Activated naive CD8-positive, alpha-beta T cell treated with anti-CD3 and anti-CD28 coated beads, Interleukin-2, amount 50 U/mL, for 16 hours (primary cell): ENCODE measurements at places on chromosomes 3 and 15.

DNA sequence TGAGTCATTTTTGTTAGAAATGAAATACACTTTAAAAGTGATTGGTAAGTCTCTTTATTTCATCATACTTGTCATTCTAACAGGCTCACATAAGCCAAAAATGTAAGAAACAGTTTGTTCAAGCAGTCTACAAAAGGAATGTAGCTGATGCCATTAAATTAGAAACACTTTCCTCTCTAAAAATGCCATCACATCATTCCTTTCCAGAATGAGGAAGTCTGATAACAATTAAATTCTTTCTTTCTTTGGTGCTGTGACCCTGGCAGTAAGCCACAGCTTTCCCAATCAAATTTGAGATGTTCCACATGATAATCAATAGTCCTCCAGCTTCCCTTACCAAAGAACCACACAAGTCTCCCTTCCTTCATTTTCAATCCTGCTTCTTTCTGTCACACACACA lies 9.4 kb upstream of the P2RY1 start:
- no peak for DNase-seq

GRCh38 chr3:123089611-123090331 lies 22.9 kb downstream of the PDIA5 start:
- no peak for DNase-seq

- no peak for DNase-seq
Measured at GRCh38 chr15:86743283-86743903, 663.7 kb downstream of the AGBL1 start.

DNA sequence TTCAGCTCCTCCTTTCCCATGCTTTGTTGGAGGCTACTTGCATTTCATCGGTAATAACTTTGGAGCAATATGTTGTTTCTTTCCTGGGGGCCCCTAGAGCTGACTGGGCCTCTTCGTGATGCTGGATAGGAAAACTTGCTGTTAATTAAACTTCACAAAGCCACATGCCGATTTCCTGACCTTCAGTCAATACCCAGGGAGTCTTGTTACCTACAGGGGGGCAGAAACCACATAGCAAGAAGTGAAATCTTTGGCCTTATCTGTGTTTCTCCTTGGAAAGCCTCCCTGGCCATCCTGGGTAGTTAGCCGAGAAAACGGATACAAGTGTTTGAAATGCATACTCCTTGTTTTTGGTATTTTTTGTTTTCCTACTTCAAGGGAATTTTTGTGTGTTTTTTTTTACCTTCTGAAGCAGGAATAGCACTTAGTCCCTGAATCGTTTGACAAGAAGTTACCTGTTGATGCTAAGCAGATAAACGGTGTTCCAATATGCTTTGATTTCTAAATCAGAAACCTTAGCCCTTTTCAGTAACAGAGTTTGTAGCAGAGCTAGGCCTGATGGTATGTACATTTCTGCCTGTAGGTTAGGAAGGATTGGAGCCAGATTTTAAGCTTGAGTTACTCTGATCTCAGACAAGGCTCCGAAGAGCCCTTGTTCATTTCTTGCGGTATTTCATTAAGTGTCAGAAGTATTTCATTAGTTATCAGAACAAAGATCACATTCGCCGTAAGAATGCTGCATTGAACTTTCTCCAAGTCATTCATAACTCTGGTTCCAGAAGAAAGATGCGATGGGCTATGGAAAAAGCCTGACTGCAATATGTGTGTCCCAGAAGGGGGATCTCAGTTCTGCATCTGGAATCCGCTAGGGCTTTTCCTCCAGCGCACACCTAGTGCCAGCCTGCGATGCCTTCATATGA lies 111.5 kb downstream of the THSD4 start:
- DNase-seq, result no peak

DNA sequence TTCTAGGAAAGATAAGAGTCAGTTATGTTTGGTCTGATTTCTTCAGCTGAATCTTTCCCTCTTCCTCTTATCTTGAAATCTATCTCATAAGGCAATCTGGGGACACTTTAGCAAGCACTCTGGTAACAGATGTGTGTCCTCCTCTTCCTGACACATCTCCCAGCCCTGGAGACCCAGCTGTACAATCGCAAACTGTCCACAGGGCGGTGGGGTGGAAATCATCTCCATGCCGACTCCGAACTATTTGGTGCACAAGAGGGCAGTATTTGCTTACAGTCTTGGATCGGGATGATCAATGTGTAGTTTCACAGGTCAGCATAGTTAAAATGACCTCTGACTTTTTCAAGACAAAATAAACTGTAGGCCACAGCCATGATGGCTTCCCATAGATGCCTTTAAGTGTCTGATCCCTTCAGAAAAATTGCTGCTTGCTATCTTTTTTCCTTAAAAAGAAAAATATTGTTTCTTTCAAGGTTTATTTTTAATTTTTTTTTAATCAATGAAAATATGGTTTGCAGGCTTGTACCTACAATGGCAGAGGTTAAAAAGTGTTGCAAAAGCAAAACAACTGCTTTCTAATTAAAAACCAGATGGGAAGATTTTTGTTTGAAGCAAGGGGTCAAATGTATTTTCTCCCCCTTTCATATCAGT lies 17.7 kb downstream of the EEFSEC start:
- DNase-seq, result no peak

DNA sequence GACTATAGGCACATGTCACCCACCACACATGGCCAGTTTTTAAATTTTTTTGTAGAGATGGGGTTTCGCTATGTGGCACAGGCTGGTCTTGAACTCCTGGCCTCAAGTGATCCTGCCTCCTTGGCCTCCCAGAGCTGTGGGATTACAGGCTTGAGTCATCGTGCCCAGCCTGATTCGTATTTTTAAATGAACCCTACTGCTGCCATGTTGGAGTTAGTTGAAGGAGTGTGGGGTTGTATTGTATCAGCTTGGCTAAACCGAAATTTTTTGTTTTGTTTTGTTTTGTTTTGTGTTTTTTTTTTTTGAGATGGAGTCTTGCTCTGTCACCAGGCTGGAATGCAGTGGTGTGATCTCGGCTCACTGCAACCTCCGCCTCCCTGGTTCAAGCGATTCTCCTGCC lies 11.8 kb upstream of the ZNF770 start:
- no peak for DNase-seq

GRCh38 chr3:111548092-111548491 lies 6.1 kb downstream of the CD96 start:
- no peak for DNase-seq

DNA sequence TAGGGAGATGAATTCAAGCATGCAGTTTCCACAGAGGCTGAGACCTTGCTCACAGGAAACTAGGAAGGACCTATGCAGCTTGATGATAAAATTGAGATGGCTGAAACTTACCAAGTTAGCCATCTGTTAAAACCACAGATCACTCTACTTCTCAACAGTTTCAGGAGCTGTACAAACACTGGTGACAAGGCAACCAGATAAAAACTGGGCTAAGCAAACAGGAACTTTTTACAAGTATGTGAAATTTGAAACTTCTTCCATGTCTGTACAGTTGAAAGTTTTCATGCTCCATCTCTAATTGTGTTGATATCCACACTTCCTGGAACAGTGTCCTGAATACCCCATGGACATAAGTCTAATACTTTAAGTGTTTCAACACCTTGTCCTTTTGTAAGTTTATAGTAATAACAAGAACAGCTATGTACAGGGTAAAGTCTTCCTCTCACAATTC lies 78.2 kb downstream of the FAIM start:
- DNase-seq, result no peak

DNA sequence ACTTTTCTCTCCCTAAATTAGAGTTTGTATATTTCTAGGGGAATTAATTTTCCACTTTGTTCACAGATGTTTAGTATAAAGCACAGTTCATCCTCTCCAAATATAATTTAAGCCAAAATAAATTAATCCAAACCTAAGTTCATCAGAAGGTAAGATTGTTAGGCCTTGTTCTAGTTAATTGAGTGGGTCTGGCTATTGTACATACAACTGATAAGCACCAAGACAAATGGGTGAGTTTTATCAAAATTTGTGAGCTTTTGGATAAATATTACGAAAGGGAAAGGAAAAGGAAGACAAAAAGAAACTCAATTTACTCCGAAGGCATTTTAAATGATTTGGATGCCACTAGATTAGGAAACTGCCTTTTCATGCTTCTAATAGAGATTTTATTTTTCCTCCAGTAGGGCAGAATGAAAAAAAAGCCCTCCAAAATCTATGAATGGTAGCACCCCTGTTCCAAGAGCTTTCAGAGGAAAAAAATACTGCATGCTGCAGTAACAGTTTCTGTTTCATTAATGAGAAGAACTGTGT lies 304.0 kb downstream of the ZNF385D start:
- no peak for DNase-seq

DNA sequence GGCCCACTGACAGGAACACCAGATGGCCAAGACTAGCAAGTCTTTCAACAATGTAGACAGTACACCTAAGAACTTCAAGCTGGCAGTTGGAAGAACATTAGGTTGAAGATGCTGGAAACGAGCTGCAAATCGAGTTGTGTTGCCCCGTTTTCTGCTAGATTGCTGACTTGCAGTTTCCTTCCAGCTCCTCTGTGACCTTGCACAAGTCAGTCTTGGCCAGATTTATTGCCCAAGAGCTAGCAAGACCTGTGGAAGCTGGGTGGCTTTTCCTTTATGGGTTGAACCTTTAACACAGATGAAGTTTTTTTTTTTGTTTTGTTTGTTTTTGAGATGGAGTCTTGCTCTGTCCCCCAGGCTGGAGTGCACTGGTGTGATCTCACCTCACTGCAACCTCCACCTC lies 2.9 kb upstream of the RBM6 start:
- DNase-seq, result no peak

GRCh38 chr3:16272588-16272987 lies 7.6 kb downstream of the OXNAD1 start:
- no peak for DNase-seq

DNA sequence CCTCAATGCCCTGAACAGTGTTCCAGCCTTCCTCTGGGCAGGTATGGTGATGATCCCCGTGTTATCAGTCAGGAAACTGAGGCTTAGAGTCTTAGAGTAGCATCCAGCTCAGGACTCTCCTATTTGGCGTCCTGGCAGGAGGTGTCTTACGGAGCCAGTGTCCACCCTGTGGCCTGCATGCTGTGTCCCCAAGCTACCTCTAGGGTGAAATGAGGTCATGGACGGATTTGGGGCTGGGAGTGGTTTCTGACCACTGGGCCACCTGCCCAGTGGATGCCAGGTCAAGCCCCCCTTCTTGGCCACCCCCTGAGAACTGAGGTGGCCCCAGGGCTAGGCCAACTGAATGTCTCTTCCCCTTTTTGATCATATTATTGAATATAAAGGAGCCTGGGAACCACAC lies 27.2 kb upstream of the SLC6A6 start:
- no peak for DNase-seq

DNA sequence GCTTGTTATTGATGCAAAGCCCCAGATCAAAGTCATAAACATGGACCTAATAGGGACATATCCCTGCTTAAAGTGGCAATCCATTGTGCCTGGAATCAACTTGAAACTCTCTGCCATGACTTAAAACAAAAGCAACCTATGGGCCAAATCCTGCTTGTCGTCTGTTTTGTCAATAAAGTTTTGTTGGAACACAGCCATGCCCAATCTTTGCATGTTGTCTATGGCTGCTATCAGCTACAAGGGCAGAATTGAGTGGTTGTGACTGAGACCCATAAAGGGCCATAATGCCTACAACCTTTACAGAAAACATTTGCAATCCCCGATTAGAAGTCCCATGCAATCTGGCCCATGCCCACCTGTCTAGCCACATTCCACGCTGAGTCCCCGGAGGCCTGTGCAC lies 235.4 kb downstream of the PLCL2 start:
- DNase-seq, result no peak

DNA sequence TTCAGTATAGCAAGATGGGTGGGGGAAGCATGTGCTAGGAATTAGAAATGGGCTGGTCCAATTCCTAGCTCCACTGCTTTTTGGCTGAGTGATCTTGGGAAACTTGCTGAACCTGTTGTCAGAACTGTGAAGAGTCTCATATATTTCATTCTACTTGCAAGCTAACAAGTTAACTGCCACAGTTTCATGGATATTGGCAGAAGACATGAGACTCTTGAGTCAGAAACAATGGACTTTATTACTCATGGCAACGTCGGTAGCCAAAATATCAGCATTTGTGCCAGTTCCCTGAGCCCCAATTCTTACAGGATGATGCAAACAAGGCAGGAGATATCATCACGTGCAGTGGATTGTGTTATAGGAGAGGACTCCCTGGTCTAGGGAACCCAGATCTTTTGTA lies 26.6 kb upstream of the PLAAT1 start:
- no peak for DNase-seq

DNA sequence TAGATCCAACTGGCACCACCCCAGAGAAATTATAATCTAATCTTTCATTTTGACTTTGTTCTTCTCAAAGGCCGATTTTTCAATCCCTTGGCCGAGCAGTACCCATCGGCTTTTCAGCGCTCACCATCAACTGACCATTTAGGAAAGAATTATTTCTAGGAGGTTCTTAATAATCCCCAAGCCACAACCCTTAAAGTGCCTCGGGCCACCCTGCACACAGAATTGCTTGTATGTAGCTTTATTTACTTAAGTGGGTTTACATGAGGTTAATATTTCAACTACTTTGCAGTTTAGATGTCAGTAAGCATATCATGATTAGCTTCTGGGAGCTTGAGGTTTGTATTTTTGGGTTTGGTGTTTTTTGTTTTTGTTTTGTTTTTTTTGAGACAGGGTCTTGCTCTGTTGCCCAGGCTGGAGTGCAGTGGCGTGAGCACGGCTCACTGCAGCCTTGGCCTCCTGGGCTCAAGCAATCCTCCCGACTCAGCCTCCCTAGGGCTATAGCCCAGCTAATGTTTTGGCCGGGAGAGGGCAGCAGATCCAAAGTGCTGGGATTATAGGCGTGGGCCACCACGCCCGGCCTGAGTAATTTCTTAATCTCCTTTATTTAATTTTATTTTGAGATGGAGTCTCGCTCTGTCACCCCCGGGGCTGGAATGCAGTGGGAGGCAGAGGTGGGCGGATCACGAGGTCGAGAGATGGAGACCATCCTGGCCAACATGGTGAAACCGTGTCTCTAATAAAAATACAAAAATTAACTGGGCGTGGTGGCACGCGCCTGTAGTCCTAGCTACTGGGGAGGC lies 801 bp upstream of the CDAN1 start:
- DNase-seq, result no peak

DNA sequence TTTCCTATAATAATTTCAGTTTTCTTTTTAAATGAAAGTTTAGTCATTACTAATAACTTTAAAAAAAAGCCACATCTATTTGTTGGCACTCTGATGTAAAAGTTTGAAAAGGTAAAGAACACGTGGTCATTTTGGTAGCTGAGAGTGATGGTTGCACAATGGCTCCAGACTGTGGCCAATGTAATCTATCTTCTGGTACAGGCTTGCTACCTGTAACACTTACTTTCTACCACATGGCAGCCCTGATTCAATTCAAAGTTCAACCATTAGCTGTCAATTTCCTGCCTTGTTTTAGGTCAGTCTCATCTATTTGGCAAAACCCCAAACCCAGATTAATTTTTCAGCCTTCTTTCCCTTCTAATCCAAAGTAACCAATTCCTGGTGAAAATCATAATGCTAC lies 126.1 kb downstream of the TUSC7 start:
- DNase-seq, result no peak

DNA sequence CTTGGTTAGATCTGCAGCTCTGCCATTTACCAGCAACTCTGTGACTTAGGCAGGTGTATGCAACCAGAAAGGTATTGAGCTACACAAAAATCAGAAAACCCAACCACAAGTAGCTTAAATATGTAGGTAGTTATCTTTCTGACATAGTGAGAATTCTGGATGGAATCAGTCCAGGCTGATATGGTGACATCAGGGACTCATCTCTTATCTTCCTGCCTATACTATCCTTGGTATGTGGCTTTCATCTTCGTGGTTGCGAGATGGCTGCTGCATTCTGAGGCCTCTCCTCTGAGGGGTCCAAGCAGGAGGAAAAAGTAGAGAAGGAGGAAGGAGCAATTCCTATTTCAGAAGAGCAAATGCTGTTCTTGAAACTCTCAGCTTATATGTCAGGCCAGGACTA lies 40.0 kb downstream of the CTDSPL start:
- DNase-seq, result no peak
